ENCODE measurements at places on chromosomes 1 and 21.

DNA sequence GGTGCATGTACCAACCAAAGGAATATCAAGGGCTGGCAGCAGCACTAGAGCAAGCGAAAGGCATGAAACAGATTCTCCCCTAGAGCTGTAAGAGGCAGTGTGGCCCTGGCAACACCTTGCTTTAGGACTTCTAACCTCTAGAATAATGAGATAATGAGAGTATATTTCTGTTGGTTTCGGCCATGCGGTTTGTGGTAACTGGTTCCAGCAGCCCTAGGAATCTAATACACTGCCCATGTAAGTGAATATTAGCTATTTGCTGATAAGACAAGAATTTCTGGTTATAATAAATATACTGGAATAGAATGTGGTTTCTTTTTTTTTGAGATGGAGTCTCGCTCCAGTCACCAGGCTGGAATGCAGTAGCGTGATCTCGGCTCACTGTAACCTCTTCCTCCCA, 199.4 kb downstream of the GABPA start:
- DNase-seq: no peak

DNA sequence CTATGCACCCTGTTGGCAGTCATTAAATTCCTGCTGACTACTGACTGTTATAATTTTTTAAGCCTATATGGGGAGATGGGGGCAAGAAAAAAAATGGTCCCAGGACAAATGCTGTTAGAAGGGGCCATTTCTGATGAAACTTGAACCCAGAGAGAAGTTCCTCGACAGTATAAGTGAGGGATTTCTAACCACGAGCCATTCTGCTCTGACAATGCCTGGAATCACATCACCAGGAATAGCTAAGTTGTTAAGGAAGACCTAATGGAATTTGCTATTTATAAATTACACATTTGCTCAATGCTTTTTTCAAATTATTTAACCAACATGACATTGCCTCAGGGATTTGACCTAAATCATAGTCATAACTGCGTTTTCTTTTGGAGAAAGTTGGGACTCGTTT, 55.2 kb downstream of the LHX9 start:
- DNase-seq: no peak

DNA sequence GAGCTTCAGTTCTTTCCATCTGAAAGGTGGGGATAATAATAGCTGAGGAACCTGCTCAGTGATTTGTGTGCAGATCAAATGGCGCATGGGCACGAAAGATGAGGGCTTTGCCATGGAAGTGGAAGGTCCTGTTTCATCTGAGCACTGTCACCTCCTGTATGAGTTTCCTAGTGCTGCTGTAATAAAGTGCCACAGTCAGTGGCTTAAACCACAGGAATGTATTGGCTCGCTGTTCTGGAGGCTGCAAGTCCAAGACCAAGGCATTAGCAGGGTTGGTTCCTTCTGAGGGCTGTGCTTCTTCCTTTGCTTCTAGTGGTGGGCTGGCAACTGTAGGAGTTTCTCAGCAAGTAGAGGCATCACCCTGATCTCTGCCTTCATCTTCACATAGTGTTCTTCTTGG, 51.1 kb upstream of the RBM15 start:
- no peak for DNase-seq

- no peak for DNase-seq
Measured at GRCh38 chr1:95095833-95096217, 21.3 kb upstream of the TLCD4 start.

DNA sequence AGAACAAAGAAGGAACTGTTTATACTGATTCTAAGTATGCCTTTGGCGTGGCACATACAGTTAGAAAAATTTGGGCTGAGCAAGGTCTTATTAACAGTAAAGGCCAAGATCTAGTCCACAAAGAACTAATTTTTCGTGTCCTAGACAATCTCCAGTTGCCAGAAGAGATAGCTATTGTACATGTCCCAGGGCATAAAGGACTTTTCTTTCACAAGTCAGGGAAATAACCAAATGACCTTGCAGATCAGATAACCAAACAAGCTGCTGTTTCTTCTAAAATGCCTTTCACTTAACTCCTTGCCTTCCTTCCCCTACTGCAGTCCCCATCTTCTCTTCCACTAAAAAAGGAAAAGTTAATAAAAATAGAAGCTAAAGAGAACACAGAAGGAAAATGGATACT, 4.0 kb downstream of the TEX50 start:
- DNase-seq: no peak

DNA sequence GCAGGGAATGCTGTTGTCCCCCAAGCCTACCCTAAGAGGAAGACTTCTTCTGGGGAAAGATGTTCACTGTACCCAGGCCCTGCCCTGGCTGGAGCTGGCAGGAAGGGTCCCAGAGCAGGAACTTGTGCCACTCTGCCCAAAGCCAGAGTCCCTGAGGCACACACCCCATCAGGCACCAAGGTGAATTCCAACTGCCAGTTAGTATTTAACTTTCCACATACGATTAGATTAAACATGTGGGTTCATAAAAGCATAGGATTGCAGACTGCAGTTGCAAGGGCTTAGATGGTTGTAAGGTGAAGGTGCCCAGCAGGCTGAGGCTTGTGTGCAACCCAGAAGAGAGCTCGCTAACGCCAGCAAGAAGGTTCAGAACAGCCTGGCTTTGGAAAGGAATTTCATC, at the start of gene KCNE2:
TSS of gene KCNE2 (plus strand) at position 274 of the 400 bp plus-strand sequence. CDS start 6,473 bp downstream, outside the sequence.
- no peak for DNase-seq

DNA sequence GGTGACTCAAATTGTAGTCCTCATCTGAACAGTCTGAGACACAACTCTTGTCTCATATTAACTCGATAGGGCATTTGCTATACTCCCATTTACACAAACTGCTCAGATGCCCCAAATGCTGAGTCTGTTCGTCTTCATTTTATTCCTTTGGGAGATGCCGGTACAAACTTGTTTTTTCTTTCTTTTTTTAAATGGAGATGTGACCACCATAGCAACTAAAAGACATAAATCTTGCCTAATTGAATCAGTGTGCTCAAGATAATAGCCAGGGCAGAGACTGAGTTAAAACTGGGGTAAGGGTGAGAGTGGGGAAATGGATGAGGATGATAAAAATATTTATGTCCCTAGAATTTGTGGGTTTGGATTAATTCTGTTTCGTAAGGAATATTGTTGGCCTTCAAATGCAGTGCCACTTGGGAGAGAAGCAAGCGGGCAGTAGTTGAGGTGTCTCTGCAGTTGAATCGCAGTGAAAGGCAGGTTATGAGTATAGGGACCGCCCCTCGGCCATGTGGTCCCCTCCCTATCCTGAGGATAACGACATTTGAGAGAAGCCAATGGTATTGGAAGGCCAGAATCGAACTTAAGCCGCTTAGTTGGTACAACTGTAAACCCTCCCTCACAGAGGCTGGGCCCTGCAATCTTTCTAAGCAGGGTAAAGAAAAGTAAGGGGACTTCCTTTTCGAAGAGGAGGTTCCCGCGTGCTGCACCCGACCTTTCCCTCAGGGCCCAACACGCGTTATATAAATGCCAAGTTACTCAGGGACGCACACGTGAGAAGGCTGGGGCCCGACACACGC, 859 bp upstream of the LRRC8B start:
- DNase-seq: no peak

GRCh38 chr1:51325878-51326755, 4.2 kb downstream of the TTC39A start:
- no peak for DNase-seq

GRCh38 chr1:109270623-109271317, 12.2 kb downstream of the PSRC1 start:
- DNase-seq: no peak

DNA sequence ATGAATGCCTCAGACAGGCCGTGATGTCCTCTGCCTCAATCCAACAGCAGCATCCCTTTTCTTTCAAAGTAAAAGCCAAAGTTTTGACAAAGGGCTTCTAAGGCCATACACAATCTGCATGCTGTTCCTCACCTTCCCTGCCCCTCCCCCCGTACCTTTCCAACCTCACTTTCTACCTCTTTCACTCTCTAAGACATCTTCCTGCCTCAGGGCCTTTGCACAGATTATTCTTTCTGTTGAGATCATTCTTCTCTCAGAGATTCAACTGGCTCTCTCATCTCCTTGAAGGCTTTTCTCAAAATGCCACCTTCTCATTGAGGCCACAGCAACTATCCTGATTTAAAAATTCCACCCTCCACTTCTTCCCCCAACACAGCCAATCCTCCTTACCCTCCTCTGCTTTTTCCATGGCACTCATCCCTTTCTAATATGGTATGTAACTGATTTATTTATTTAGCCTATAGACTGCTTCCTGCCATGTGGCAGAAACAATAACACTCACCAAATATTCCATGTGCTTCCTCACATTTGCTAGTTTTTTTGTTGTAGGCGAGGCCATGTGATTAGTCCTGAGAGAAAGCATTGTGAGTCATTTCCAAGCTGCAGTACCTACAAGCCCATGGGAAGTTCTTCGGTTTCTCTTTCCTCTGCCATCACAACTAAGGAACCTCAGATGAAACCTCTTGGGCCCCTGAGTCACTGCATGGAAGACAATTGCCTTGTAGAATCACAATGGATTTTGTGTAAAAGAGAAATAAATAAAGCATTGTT, 58.7 kb upstream of the GADD45A start:
- no peak for DNase-seq

- DNase-seq: no peak
Measured at GRCh38 chr1:113058941-113059706, 13.9 kb upstream of the LRIG2 start.

GRCh38 chr1:232248276-232248820, 381.6 kb downstream of the SIPA1L2 start:
- no peak for DNase-seq

DNA sequence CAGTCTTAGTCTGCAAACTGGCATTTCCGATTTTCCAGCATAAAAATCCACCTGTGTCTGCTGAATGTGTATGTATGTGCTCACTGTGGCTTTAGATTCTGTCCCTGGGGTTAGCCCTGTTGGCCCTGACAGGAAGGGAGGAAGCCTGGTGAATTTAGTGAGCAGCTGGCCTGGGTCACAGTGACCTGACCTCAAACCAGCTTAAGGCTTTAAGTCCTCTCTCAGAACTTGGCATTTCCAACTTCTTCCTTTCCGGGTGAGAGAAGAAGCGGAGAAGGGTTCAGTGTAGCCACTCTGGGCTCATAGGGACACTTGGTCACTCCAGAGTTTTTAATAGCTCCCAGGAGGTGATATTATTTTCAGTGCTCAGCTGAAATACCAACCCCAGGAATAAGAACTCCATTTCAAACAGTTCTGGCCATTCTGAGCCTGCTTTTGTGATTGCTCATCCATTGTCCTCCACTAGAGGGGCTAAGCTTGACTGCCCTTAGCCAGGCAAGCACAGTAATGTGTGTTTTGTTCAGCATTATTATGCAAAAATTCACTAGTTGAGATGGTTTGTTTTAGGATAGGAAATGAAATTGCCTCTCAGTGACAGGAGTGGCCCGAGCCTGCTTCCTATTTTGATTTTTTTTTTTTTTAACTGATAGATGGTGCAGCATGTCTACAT, 2.5 kb upstream of the OLFML3 start:
- no peak for DNase-seq

GRCh38 chr1:6352138-6352563, 41.4 kb downstream of the ACOT7 start:
- DNase-seq: no peak

DNA sequence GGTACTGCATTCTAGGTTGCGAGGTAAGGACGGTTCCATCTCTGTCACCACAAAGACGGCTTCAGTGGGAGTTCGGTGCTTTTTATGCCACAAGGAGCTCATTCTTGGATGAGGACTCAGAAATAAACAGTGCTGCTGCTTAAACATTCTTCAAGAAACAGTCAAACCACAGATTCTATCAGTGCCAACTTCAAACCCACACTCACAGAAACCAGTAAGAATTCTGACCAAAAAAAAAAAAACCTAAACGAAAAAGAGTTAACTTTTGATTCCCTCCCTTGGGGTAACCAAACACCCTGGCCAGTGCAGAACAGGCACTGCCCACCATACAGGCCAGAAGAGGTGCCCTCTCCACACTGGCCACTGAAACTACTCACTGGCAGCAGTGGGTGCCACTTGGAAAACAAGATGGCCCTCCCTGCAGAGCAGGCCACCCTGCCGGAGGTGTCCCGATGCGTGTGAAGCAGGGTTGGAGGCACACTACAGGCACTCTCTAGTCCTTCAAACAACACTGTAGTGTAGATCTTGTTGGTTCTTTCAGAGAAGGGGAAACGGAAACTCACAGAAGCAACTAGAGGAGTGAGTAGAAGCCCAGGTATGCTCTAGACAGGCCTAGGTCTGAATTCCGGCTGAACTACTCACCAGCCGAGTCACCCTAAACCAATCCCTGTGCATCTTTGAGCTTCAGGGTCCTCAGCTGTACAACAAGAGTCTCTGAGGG, 87.3 kb upstream of the TLR5 start:
- no peak for DNase-seq

DNA sequence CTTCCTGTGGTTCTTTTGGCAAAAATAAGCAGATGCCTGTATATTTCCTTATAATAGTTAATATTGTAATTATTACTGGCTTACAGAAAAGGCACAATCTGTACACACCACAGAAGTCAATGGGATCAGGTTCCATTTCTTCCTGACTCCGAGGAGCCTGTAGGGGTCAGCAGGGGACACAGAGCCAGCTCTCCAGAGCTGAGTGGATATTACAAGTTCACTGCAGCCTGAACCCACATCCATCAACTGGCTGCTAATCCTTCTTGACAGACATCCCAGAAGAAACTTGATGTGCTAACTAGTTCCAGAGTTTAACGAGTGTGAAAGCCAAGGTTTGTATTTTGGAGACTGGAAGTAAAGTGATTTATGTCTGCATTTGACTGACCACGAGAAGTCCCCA, 203.8 kb downstream of the LMX1A start:
- DNase-seq: no peak

GRCh38 chr1:34346128-34346527, 169.4 kb downstream of the C1orf94 start:
- DNase-seq: no peak

DNA sequence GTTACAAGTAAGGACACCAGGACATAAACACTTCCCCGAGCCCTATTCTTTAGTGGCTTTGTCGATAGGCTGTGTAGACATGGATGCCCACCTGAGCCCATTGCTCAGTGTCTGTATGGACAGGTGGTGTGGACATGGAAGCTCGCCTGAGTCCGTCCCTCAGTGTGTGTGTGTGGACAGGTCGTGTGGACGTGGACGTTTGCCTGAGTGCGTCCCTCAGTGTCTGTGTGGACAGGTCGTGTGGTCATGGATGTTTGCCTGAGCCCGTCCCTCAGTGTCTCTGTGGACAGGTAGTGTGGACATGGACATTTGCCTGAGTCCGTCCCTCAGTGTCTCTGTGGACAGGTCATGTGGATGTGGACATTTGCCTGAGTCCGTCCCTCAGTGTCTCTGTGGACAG, 38.7 kb upstream of the COL6A2 start:
- DNase-seq: no peak

DNA sequence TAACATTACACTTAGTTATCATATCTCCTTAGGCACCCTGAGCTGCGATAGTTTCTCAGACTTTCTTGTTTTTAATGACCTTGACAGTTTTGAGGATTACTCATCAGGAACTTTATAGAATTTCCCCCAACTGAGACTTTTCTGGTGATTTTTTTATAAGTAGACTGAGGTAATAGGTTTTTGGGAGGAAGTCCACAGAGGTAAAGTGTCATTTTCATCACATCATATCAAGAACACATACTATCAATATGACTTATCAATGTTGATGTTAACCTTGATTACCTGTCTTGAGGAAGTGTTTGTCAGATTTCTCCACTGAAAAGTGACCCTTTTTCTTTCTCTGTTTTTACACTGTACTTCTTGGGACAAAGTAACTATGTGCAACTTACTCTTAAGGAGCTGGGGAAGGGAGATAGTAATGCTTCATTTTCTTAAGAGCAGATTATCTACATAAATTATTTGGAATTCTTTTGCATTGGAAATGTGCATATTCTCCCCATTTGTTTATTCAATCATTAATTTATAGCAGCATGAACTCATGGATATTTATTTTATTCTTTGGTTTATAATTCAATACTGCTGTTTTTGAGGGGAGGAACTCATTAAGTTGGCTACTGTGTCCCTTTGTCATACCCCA, 72.8 kb upstream of the HSD17B7 start:
- DNase-seq: no peak

All from activated T-helper 1 cell treated with Interleukin-2 at 50 U/mL for 16 hours (primary cell).